ENCODE measurements at places on chromosomes 5 and 9. TPM values are rescaled to one million over a fixed set of nuclear protein-coding genes. Genes with fewer than 3 reads are reported as not detected.
A peak's percentile ranks its signal among the peaks of the same experiment; 100 is the strongest.

The AQP3 gene
- total RNA-seq = 0.57 TPM

The UGCG gene
- total RNA-seq = 74.1 TPM

DNA sequence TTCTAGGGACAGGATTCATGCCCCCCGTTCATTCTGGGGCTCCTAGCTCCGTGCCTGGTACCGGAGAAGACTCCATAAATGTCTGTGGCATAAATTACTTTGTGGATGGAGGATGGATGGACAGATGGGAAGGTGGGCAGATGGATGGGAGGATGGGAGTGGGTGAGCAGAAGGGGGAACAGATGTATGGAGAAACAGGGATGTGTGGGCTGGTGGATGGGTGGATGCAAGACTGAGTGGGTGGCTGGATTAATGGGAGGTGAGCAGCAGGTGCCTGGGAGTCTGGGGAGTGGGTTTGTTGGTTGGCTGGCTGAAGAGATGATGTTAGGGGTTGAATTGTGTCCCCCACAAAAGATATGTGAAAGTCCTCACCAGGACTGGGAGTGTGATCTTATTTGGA is 43.5 kb downstream of the SARDH start:
- no peak for DNase-seq

DNA sequence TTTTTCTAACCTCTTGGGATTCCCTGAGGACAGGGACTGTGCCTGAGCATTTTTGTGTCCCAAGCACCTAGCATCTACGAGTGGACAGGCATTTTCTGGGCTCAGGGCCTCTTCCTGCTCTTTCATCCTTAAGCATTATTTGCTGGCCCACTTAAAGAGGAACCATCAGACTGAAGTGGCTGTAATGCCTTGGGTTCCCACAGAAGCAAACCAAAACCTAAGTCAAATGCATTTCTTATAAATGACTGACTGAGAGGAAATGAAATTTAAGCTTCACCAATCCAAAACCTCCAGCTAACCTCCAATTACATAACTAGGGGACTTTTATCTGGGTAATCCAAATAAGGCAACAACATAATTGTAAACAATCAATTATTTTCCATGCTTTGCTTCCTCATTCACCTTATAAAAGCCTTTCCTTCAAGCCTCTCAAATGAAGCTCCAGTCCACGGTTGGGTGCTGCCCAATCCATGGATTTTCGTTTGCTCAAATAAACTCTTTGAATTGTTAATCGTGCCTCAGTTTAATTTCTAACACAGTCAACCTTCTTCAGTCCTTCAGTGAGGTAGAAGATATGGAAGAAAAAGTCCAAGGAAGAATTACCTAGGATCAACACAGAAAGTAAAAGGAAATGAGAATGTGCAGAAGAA is 25.3 kb upstream of the SLC31A2 start:
- DNase-seq = no peak

DNA sequence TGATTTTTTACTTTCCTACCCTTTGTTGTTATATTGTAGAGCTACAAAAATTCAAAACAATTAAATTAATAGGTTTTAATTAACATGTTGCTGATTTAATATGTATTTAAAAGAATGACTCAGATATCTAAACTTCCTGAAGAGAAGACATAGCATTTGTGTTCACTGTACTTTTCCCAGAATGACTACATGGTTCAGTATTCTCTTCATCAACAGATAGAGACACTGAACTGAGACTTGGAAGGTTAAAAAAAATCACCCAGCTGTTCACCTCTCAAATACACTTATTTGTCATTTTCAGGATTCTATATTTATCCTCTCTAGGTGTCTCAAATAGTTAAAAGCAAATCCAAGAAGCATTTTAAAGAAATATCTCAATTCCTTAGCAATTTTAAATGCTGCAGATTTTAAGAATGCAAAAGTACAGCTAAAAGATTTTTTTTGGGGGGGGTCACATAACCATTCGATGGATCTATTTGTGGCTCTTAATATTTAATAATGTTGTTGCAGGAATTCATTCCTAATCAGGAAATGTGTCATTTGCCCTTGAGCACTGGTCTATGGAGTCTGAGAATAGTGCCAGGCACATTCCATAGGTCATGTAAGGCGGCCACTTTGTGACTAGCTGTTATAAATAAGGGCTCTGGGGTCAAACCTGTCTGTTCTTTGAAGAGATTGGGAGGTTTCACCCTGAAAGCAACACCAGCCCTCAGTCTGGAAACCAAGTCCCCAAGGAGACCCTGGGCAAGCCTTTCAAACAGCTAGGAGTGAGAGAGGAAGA is 463.1 kb downstream of the NR2F1-AS1 start:
- DNase-seq = peak; percentile 47

DNA sequence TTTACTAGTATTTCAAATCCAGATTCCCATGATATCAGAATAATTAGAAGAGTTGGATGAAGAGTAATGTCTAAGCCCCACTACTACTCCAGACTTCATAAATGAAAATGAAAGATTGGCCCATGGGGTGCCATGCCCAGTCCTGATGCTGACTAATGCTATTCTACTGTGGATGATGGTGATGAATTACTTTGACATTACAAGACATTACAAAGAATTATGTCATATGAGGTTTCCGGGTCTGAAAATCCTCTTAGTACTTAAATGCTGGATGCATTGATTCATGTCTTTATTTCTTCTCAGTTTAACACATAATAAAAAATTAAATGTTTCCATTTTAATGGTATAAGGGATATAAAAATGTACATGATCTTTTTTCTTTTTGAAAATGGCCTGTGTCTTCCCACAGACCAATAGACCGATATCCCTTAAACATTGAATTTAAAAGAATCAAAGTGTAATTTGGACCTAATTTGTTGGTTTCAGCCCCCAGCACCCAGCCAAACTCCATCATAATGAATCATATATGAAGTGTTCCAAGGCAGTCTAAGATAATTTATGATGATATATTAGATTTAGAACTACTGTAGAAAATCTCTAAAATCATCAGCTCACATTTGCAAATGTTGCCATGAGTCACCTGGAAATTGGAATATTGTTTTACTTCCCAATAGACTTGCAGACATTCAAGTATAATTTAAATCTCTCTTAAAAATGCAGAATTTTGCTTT is 223.6 kb upstream of the SGCD start:
- peak; percentile 18 for DNase-seq

GRCh38 chr9:109244179-109245132 is 76.4 kb downstream of the EPB41L4B start:
- DNase-seq = peak; percentile 61
